ENCODE measurements at places on chromosomes 1 and 21. TPM values are rescaled to one million over a fixed set of nuclear protein-coding genes. Genes with fewer than 3 reads are reported as not detected.

- DNase-seq: no peak
- H3K36me3 ChIP-seq: peaks cover 2% of the 10 kb centered on the region
- H3K27ac ChIP-seq: no peak overlapping the region
- no peak overlapping the region for H3K4me3 ChIP-seq
- no peaks in the 10 kb centered on the region for H3K27me3 ChIP-seq
These were observed 43.1 kb downstream of the PTGFRN start for GRCh38 chr1:116952738-116953275.

- no peaks in the 10 kb centered on the region for H3K36me3 ChIP-seq
- no peak overlapping the region for H3K27ac ChIP-seq
- no peak for DNase-seq
- H3K4me1 ChIP-seq: peaks cover 3% of the 10 kb centered on the region
- H3K27me3 ChIP-seq: peaks cover 30% of the 10 kb centered on the region
These were observed 125.4 kb upstream of the TMEM51 start for GRCh38 chr1:15028102-15028501.

- H3K27me3 ChIP-seq: peaks cover 62% of the 10 kb centered on the region
- no peak overlapping the region for H3K4me3 ChIP-seq
- peaks cover 5% of the 10 kb centered on the region for H3K4me1 ChIP-seq
- peaks cover 5% of the 10 kb centered on the region for H3K36me3 ChIP-seq
- no peak for DNase-seq
These were observed 253.2 kb downstream of the GRIK3 start for GRCh38 chr1:36781098-36781497.

DNA sequence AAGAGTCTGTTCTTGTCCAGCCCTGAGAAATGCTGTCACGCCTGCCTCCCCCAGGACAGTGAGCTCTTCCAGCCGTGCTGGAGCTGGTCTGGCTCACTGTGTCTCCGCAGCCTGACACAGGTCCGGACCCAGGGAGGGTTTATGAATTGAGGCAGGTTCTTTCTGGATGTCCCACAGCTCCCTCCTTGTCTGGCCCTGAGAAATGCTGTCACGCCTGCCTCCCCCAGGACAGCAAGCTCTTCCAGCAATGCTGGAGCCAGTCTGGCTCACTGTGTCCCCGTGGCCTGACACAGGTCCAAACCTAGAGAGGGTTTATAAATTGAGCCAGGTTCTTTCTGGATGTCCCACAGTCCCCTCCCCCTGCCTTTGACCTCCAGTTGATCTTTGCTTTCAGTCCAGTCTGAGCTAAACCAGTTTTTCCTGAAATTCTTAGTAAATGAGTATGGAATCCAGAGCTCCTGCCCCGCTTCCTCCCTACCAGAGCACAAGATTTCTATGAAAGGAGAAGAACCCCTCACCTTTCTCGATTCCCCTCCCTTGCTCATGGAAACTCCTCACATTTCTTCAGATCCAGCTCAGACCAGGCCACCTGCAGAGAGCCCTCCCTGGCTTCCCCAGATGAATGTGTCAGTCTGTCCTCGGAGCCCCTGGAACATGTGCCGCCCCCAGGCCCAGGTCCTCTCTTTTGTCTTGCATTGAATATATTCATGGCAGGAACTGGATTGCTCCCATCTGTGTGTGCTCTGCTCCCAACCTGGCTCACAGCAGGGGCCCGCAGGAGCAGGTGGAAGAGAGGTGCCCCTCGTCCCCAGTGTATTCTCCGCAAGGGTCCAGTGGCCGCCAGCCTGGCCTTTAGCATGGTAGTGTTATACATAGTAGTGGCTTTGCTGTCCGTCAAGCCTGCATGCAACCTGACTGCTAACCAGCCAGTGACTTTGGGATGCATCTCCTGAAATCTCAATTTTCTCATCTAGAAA, 116.3 kb downstream of the EPHB2 start:
- H3K27me3 ChIP-seq: peaks cover 48% of the 10 kb centered on the region
- no peak overlapping the region for H3K27ac ChIP-seq
- H3K4me1 ChIP-seq: peaks cover 2% of the 10 kb centered on the region
- H3K4me3 ChIP-seq: no peak overlapping the region
- peaks cover 8% of the 10 kb centered on the region for H3K36me3 ChIP-seq

DNA sequence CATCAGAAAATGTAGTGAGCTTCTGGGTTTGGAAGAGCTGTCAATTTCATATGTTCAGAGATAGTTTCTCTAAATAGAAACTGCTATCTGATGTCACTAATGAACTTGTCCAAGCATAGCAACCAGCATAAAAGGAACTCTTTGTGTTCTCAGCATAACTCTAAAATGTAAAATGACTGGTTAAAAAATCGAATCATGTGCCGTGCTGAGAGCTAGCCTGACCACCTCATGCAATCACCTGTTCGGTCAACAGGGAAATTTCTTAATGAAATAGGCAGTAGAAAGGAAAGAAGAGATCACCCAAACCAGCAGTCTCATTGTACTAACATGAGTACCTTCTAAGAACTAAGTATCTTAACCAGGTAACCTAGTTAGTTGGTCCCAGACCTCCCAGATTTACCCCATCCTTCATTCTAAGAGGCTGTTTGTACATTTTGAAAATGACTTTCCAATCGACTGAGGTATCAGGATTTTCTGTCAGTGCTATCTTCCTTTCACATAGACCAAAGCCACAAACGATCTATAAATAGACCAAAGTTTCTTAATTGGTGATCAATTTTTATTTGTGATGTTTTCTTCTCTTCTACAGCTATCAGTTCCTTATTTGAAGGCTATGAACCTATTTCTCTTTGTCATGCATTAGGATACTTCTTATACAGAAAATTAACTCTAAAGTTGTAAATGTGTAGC, 147.3 kb downstream of the TLR5 start:
- H3K27ac ChIP-seq: no peak overlapping the region
- DNase-seq: no peak
- H3K4me3 ChIP-seq: no peak overlapping the region
- no peaks in the 10 kb centered on the region for H3K27me3 ChIP-seq
- peaks cover 4% of the 10 kb centered on the region for H3K36me3 ChIP-seq

DNA sequence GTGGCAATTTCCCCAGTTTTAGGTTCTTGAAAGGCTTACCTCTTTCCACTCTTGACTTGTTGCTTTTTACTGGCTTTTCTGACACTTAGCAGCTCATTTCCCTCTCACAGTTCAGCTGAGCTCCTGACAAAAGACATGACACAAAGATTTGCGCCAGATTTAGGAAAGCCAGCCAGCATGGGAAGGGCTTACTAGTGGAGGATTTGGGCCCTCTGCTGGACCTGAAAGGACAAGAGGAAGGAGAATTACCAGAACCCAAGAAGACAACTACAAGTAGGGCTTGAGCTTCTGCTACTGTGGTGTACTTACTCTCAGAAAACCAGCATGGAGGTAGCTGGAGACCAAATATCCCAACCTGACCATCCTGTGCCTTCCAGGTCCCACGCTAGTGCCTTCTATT, 784.5 kb downstream of the BRINP3 start:
- no peaks in the 10 kb centered on the region for H3K27me3 ChIP-seq
- H3K27ac ChIP-seq: no peak overlapping the region
- H3K4me3 ChIP-seq: no peak overlapping the region

GRCh38 chr1:64361974-64362373, 108.0 kb upstream of the CACHD1 start:
- no peaks in the 10 kb centered on the region for H3K4me1 ChIP-seq
- DNase-seq: no peak
- no peak overlapping the region for H3K27ac ChIP-seq

DNA sequence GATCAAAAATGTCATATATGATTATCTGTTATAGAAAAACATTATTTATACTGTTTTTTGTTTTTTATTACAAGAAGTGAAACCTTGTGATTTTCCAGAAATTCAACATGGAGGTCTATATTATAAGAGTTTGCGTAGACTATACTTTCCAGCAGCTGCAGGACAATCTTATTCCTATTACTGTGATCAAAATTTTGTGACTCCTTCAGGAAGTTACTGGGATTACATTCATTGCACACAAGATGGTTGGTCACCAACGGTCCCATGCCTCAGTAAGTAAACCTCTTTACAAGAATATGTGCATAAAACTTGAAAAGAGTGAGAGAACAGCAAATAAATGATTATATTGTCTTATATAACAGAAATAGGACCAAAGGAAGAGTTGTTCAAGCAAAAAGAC, 14.5 kb downstream of the CFHR4 start:
- no peak for DNase-seq
- H3K4me3 ChIP-seq: no peak overlapping the region
- H3K4me1 ChIP-seq: no peaks in the 10 kb centered on the region
- H3K27me3 ChIP-seq: peaks cover 24% of the 10 kb centered on the region
- no peaks in the 10 kb centered on the region for H3K36me3 ChIP-seq
- no peak overlapping the region for H3K27ac ChIP-seq

DNA sequence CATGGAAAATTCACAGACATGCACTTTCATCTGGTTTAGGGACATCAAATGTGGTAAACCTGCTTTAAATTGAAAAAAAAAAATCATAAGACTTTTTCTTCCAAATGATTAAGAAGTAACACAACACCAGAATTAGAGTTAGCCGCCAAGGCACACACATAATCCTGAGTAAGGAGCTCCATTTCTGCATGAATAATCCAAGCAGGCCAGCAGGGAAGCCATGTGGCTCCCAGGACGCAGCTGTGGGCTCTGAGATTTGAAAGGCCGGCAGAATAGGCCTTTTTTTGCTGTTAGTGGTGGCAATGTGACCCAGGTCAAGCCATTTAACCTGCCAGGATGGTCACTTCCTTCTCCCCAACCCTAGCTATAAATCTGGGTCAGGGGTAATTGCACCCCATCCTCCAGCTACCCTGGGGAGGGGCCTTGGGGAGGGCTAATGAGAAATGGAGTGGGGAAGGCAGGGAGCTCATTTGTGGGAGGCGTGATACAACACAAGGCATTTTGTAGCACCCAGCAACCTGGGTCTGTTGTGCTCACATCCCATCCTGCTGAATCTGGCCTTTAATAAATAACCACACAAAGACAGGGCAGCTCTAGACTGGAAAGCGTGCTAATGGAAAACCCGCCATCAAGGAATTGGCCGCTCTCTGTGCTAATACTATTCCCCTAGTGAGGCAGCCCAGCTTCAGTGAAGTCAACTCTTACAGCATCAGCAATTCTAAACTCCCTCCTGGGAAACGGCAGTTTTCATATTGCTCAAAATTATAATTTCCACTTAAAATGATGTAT, 178.5 kb downstream of the RHOU start:
- H3K4me3 ChIP-seq: no peak overlapping the region
- H3K27ac ChIP-seq: no peak overlapping the region
- peaks cover 2% of the 10 kb centered on the region for H3K4me1 ChIP-seq
- no peak for DNase-seq
- no peaks in the 10 kb centered on the region for H3K27me3 ChIP-seq
- peaks cover 2% of the 10 kb centered on the region for H3K36me3 ChIP-seq

GRCh38 chr1:175794586-175794985, 51.2 kb upstream of the TNR start:
- H3K27me3 ChIP-seq: peaks cover 29% of the 10 kb centered on the region
- no peak overlapping the region for H3K27ac ChIP-seq
- no peaks in the 10 kb centered on the region for H3K4me1 ChIP-seq

DNA sequence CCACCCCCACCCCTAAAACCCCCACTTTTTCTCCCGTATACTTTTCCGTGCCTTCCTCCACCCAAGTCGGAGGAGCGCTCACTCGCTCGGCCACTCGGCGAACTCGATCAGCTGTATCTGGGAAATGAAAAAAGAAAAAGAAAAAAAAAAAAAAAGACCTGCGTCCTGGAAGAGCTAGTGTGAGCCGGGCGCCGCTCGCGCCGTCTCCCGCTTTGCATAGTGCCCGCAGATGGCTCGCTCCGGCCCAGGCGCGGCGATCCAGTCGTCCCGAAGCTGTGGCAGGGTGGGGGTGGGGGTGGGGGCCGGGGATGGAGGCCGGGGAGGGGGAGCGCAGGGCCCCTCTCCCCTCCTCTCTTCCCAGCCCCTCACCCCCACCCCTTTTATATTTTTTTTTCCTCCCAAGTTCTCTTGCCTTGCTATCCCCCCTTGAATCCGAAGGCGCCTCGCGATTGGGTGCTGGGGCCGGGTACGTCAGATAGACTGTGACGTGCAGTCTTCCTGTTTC, 299 bp upstream of the PROX1 start:
- H3K27me3 ChIP-seq: peaks cover 81% of the 10 kb centered on the region
- peaks cover 11% of the 10 kb centered on the region for H3K36me3 ChIP-seq
- DNase-seq: no peak
- peak overlapping the region; percentile 10 for H3K27ac ChIP-seq
- H3K4me3 ChIP-seq: peak overlapping the region; percentile 84
- peaks cover 20% of the 10 kb centered on the region for H3K4me1 ChIP-seq

GRCh38 chr1:235675152-235675890, 25.7 kb upstream of the GNG4 start:
- H3K36me3 ChIP-seq: peaks cover 19% of the 10 kb centered on the region
- H3K4me1 ChIP-seq: no peaks in the 10 kb centered on the region
- no peak for DNase-seq
- no peak overlapping the region for H3K27ac ChIP-seq
- no peaks in the 10 kb centered on the region for H3K27me3 ChIP-seq

FCRL4 gene
- not detected for total RNA-seq

SLC35D1 gene
- 14.1 TPM for total RNA-seq

CRNN gene
- total RNA-seq: not detected

CHIT1 gene
- 0.13 TPM for total RNA-seq

GJA5 gene
- total RNA-seq: not detected

KIF14 gene
- 0.12 TPM for total RNA-seq
